ENCODE measurements at places on chromosomes 1 and 21.

- DNase-seq: no peak
Observed at GRCh38 chr1:183597656-183598347, 7.5 kb upstream of the NCF2 start.

- DNase-seq: no peak
Observed at GRCh38 chr1:48916130-48917069, 139.7 kb upstream of the BEND5 start.

- DNase-seq: no peak
Observed at GRCh38 chr1:81682490-81682889, 118.2 kb upstream of the ADGRL2 start.

DNA sequence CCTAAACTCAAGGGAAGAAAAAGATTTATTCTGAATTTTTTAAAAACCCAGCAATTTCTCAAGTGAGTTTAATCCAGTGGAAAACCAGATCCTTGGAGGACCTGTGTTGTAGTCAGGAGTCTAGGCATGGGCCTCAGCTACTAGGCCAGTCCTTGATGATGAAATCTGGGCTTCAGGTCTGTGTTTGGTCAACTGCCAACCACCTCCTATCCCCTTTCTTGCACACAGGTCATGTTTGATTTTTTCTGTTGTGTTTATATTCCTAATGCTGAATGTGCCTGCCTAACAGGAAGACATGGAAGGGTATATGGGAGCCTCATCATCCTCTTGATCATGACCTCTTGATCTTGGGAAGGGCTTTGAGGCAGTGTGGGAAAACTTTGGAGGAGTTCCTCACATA lies 38.2 kb upstream of the SLC19A2 start:
- DNase-seq: no peak

GRCh38 chr1:53712276-53712675 lies 26.7 kb downstream of the GLIS1 start:
- DNase-seq: no peak

DNA sequence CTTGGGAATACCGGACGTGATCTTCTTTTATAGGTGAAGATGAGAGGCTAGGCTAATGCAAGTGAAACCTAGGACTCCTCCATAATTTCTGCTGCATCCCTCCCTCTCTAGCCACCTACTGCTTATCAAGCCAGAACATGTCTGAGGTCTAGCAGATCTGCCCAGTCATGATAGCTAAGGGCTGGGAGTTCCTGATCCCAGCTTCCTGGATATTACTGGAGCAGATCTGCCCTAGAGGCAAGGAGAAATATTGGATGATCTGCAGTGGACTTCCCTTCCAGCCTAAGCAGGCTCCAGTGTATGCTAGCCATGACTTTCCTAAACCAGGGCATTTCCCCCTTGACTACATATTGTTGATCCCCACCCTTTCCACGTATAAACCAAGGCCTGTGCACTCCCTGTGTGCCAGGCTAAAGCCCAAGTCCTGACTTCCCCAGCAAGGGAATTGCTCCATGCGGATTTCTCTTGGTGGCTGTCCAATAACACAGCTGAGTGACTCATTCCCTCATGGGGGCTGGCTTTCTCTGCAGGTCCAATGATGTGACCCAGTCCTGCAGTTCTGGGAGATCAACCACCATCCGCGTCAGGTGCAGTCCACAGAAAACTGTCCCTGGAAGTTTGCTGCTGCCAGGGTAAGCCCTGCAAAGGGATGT lies 15.5 kb upstream of the SARS1 start:
- DNase-seq: no peak

- DNase-seq: no peak
Observed at GRCh38 chr1:44924835-44925464, 61.4 kb downstream of the EIF2B3 start.

- DNase-seq: no peak
Observed at GRCh38 chr1:40884055-40884795, 22.1 kb upstream of the CITED4 start.

DNA sequence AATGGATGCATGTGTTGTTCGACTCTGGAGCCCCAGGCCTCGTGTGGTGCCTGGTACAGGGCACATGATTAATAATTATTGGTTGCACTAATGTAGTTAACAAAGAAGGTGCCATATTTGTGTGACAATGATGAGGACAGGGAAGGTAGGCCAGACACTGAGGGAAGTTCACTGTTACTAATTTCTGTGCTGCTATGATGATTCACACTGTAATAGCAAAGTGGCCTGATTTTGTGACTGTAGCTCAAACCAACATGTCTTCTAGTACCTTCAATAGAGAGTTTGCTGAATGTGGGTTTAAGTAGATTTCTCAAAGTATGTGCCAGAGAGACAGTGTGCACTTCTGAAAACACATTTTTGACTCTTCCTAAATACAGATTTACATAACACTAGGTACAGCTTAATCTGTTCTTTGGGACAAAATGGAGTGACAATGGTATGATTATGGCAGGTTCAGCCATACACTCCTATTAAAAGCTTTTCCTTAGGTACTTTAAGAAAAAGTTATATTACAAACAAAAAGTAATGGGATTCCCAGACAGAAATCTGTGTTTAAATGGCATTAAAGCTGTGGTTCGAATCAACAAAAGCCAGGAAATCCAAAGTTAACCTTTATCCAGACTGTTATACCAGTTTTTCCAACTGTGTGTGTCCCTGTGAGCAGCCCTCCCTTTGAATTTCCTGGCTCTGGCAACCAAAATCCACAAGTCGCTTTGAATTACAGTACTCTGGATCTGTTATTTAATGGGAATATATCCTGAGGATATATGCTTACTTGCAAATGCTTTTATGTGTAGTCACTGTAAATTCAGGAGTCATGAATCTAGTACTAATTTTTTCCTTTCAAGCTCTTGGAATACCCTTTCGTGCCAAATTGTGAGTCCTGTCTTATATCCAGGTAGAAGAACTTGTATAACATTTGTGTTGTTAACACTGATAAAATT lies 277.1 kb upstream of the SGIP1 start:
- DNase-seq: no peak

GRCh38 chr1:22365331-22366295 lies 86.0 kb upstream of the ZBTB40 start:
- DNase-seq: no peak

DNA sequence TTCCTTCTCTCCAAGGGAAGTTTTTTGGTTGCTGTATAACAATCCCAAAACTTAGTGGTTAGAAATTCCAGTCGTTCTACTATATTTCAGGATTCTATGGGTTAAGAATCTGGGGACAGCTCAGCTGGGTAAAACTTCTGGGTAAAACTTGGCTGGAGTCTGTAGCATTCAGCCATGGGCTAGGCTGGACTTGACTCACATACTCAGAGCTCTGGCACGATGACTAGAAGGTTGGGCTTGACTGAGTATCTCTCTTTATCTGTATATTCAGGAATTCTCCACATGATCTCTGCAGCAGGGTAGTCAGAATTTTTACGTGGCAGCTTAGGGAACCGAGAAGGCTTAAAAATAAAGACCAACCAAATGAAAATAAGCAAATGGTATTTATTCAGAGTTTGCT lies 28.2 kb upstream of the HRNR start:
- DNase-seq: no peak

- no peak for DNase-seq
Observed at GRCh38 chr1:145918992-145919939, 749 bp upstream of the PEX11B start.

GRCh38 chr1:37556712-37557196 lies at the start of gene DNALI1:
Gene DNALI1, plus strand, starts transcription at chr1:37556940. Its CDS starts 55 bp downstream, at chr1:37556995.
- DNase-seq: no peak

DNA sequence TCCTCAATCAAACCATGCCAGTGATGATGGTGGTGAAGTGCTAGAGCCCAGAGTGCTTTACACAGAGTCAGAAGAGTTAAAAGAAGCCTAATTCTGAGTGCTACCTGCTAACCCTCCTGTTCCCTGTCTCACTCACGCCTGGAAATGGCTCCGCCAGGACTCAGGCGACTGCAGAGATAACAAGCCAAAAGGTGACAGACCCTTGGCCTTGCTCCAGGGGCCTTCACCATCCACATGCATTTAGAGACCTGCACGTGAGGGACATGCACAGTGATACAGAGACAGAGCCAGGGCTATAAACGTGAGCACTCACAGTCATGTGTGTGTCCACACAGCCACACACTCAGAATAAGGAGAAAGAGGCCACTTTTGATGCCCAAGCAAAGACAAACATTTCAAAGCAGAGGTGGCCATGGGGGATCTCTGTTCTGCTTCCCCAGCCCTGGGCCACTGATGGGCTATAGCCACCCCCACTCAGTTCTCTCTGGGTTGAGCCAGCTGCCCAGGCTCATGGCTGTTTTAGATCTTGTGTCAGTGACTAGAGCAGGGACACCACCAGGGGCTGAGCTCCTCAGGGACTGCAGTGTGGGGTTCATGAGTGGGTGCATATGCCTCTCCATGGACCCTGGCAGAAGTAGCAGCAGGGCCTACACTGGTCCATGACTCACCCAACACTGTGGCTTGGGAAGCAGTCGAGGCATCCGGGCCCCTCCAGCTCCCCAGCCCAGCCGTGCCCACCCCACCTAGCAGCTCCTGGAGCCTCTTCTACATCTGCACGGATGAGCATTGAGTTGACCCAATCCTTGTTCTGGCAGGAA lies 117.2 kb downstream of the EPHB2 start:
- no peak for DNase-seq

- no peak for DNase-seq
Observed at GRCh38 chr1:182229451-182229850, 162.1 kb downstream of the GLUL start.

GRCh38 chr1:239262538-239262937 lies 123.8 kb upstream of the CHRM3 start:
- DNase-seq: no peak

GRCh38 chr1:229171934-229172333 lies 99.0 kb upstream of the RAB4A start:
- DNase-seq: no peak

DNA sequence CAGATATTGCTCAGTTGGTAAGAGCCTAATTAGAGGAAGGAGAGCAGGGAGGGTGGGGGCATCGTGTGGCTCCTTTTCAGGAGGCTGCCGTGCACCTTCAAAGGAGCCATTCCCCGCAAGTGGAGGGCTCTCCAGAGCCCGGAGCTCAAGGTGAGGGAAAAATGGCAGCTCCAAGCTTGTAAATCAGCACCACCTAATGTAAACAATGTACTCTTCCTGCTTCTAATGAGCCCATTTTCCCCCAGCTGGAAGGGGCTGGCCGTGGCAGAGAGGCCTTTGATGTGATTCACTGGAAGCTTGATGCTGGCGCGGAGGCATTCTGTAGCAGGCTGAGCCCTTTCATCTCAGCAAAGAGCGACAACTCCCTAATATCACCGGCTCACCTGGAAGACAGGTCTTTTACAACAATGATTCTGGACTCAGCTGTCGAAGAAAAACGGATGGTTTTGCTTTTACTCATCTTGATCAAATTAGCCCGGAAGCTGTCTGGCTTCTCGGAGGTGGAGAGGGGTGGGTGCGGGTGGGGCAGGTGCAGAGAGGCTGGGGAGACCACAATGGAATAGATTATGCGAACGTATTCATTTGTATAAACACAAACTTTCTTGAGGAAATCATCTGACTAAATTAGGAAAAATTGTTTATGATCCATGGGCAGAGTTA lies 112.5 kb downstream of the RRAGC start:
- DNase-seq: no peak

- DNase-seq: no peak
Observed at GRCh38 chr1:211089536-211089935, 44.4 kb downstream of the KCNH1 start.

DNA sequence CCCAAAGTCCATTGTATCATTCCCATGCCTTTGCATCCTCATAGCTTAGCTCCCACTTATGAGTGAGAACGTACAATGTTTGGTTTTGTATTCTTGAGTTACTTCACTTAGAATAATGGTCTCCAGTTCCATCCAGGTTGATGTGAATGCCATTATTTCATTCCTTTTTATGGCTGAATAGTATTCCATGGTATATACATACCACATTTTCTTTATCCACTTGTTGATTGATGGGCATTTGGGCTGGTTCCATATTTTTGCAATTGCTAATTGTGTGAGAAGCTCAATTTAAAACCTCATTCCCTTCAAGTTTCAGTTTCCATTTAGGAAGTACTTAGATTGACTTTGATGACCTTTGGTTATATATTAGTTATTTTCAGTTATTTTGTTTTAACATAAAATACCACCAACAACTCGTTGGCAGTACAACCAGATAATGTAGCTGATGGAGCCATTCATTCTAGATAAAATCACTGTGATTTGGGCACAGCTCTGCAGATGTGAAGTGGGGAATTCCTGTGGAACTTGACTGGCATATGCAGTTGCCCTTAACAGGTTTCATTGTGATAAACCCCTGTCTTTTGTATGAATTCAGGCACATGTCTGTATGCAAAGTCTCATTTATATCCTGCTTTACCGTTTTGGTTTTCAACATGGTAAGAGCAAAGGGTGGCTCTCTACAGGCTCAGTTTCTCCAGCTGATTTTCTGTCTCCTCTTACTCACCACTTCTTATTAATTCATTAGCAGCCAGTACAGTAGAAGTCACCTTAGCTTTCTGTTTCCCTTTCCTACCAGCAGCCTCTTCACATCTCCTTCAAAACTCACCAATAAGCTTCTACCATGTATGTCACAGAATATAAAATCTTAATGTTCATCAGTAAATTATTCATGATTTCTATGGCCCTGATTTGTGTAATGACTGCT lies 170.9 kb downstream of the C1orf21 start:
- no peak for DNase-seq

DNA sequence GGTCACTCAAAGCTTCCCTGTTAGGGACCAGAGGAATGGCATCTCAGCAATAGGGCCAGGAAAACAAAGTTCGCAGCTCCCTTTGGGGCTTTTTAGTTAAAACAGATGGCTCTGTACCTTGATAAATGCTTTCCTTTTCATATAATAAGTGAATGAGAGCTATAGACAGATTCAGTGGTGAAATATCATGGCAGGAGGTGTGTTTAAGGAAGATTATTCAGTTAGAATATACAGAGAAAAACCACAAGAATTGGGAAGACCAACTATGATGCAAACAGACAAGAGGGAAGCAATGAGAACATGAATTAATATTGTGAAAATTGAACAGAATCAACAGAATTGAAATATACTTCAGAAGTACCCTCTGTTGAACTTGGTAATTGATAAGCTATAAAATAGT lies 379.4 kb downstream of the PLPP3 start:
- no peak for DNase-seq

GRCh38 chr1:183278739-183279591 lies 92.9 kb downstream of the LAMC2 start:
- DNase-seq: no peak

- no peak for DNase-seq
Observed at GRCh38 chr21:25872271-25872670, 137.5 kb downstream of the GABPA start.

DNA sequence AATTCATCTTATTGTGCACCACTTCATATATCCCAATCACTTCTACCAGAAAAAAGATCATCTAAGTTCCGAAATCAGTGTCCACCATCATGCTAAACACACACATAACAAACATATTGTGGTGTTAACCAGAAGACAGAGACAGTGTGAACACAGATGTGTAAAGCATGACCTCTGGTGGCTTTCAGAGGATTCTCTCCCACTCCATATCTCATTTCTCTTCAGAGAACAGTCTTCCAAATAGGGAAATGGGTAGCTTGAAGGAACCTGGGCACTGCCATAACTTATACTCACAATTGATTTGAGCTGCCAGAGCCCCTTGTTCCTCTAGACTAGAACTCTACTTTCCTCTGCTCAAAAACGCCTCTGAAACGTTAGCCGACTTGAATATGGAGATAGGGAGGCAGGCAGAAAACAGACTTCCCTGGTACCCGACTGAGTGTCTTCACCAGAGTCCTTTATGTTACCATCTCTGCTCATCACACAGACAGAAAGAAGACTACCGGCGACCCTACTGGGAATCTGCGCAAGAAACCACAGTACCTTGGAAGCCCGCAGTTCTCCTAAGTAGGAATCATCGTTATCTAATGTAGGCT lies 1.8 kb upstream of the ELAPOR1 start:
- DNase-seq: no peak
